Bronchus fibroblast of lung (primary cell): ENCODE measurements at places on chromosomes 5 and 9. TPM values are rescaled to one million over a fixed set of nuclear protein-coding genes. Genes with fewer than 3 reads are reported as not detected.

VLDLR gene
- 5.1 and 5.7 TPM in 2 replicates for total RNA-seq

TSTD2 gene
- total RNA-seq: 8.6 TPM in 2 replicates

RECK gene
- total RNA-seq: 7.4 and 11.3 TPM in 2 replicates

KIF12 gene
- total RNA-seq: not detected in 2 replicates

ADAMTSL1 gene
- total RNA-seq: 35.8 and 39.1 TPM in 2 replicates

PHYHD1 gene
- total RNA-seq: 15.9 and 19.0 TPM in 2 replicates

SYK gene
- under 0.01 TPM in 1 of 2 replicates, not detected in the other for total RNA-seq

TXNDC8 gene
- total RNA-seq: not detected in 2 replicates

IL4 gene
- not detected in 2 replicates for total RNA-seq

GNG10 gene
- 98.6 and 109 TPM in 2 replicates for total RNA-seq

SPATA31A5 gene
- total RNA-seq: not detected in 2 replicates

ADGRD2 gene
- not detected in 2 replicates for total RNA-seq

IFNA16 gene
- total RNA-seq: not detected in 2 replicates

TTC16 gene
- total RNA-seq: under 0.01 TPM in 1 of 2 replicates, not detected in the other
